Hematopoietic multipotent progenitor cell treated with erythropoietin and hydrocortisone succinate and interleukin-3 and kit ligand, for 4 days (in vitro differentiated cells): ENCODE measurements at places on chromosomes 2 and 18.

- no peak for DNase-seq
Measured at GRCh38 chr2:200751786-200752185, 59.9 kb upstream of the BZW1 start.

- DNase-seq, result no peak
Measured at GRCh38 chr18:37456395-37456794, 109.2 kb downstream of the CELF4 start.

- DNase-seq, result peak; percentile 86
Measured at GRCh38 chr18:48715711-48716361, 177.0 kb downstream of the CTIF start.

DNA sequence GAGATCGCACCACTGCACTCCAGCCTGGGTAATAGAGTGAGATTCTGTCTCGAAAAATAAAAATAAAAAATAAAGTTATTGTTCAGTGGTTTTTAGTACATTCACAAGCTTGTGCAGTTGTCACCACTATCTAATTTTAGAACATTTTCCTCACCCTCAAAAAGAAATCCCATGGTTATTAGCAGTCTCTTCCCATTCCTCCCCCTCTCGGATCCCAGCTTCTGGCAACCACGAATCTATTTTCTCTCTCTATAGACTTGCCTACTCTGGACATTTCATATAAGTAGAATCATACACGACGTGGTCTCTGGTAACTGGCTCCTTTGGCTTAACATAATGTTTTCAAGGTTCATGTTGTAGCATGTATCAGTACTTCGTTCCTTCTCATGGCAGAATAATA lies 38.6 kb downstream of the CABLES1 start:
- no peak for DNase-seq

- peak; percentile 26 for DNase-seq
Measured at GRCh38 chr2:45382744-45383143, 228.3 kb downstream of the SRBD1 start.

DNA sequence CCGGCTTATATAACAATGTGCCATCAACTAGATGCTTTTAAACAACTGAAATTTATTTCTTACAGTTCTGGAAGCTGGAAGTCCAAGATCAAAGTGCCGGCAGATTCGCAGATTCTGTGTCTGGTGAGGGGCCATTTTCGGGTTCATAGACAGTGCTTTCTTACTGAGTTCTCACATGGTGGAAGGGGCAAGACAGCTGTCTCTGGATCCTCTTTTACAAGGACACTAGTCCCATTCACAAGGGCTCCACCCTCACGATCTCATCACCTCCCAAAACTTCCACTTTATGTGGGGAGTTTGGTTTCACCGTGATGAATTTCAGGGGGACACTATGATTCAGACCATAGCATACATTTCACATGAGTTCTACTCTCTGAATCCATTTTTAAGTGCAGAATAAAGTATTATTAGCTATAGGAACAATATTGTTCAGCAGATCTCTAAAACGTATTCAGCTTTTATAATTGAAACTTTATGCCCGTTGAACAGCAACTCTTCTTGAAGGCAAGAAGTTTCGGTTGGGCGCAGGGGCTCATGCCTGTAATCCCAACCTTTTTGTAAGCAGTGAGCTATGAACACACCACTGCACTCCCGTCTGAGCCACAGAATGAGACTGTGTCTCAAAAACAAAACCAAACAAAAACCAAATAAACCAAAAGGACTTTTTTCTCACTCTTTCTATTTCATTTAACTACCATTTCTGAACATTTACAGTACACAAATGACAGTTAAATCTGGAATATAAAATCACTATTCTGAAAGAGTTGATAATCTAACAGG lies 502.8 kb downstream of the CMPK2 start:
- DNase-seq, result no peak

- DNase-seq, result no peak
Measured at GRCh38 chr2:173232956-173233744, 121.5 kb upstream of the CDCA7 start.

DNA sequence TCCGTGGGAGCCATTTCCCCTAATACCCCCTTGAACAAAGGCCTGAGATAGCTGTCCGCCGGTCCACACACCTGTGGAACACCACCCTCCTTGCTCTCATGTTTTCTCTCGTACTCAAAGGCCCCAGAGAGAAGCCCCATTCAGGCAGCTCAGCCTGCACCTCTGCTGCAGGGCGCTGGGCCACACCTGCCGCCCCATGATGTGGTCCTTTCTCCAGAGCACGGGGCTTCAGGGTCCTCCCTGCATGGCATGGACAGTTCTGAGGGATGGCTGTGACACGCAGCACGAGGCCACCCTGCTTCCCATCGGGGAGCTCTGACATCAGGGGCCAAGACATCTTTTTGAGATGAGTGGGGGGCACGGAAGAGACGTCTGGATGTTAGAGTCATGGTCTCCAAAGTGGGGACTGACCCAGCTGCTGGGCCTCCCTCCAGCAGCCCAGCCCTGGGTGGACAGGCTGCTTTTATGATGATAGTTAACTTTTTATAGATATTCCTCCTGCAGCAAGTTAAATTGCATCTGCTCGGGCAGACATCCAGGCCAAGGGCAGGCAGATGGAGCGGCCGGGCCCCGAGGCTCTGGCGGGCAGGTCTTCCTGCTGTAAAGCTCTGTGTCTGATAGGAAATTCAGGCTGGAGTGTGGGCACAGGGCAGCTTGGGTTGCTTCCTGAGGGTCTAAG lies 56.7 kb downstream of the SDC1 start:
- no peak for DNase-seq

- no peak for DNase-seq
Measured at GRCh38 chr2:162244541-162245031, 1.3 kb upstream of the FAP start.

DNA sequence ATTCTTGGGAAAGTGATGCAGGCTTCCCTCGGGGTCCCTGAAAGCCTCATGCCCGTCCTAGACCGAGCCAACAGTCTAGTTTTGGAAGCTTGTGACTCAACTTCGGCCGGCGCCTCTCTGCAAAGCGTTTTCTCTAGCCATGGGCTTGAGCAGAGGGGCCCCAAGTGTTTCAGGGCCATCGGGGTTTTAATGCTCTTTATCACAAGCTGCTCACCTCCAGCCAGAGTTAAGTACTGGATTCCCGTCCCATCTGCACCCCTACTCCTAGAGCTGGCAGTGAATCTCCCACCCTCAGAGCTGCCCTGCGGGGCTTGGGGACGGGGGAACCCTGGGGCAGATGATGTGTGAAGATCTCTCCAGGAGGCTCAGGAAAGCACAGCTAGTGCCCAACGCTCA lies 7.3 kb downstream of the RAX start:
- DNase-seq, result no peak

DNA sequence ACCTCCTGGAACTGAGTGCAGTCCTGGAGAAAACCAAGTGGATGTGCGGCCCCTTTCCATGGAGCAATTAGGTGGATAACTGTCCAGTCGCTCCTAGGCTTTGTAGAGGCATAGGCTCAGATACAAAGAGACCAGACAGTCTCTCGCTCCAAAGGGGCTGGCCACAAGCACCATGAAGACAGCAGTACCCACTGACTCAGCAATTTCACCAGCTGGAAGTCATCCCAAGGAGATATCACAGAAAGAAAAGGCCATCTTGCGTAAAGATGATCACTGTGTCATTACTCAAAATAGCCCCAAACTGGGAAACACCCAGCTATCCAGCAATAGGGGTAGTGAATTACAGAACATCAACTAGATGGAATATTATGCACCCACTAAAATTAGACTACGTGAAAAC lies 161.2 kb downstream of the MSH2 start:
- no peak for DNase-seq

DNA sequence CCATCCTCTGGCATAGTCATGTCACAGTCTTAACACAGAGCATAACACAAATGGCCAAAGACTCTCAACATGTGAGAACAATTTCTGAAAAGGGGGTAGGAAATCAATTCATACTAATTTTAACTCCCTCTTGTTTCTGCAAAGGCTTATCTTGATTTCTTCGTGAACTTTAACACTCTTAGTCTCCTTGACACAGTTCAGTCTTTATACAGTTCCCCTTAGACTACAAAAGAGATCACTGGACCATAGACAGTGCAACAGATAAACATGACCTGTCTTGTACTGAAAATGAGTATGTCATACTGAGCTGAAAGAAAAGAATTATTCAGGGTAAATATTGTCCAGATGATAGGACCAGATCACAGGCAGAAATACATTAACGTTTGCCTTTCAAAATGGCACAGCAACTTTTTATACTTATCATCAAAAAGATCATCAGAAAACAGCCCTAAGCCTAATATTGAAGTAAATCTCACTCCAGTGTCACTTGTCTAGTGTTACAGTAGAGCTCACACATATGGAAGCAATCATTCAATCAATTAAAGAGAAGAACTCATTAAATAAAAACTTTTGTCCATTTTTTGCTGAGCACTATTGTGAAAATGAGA lies 56.4 kb upstream of the VRK2 start:
- DNase-seq, result no peak

DNA sequence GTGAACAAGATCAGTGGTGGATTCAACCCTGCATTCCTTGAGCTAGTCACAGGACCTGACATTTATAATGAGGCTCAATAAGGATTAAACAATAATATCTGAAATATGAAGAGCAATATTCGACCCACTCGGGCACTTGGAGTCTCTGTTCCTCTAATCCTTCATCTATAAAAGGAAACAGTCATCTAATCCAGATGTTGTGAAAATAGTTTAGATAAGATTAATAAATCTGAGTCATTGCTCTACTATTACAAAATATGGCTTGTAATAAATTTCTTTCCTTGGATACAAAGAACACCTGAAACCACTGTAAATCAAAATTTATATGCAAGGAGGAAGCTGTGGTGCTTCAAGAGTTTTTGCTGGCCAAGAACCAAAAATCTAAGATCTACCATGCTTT lies 846.9 kb upstream of the ACVR2A start:
- no peak for DNase-seq

GRCh38 chr2:230793572-230794359 lies 71.0 kb upstream of the ITM2C start:
- peak; percentile 87 for DNase-seq
